ENCODE measurements at places on chromosomes 12 and 14.

- DNase-seq, result peak; percentile 78
Observed at GRCh38 chr12:89880690-89881350, 172.2 kb upstream of the ATP2B1 start.

- peak; percentile 91 for DNase-seq
Observed at GRCh38 chr12:120301962-120302815, at the start of gene SIRT4. Gene SIRT4, plus strand, starts transcription at chr12:120302321. Its CDS starts 1,241 bp downstream, at chr12:120303562.

DNA sequence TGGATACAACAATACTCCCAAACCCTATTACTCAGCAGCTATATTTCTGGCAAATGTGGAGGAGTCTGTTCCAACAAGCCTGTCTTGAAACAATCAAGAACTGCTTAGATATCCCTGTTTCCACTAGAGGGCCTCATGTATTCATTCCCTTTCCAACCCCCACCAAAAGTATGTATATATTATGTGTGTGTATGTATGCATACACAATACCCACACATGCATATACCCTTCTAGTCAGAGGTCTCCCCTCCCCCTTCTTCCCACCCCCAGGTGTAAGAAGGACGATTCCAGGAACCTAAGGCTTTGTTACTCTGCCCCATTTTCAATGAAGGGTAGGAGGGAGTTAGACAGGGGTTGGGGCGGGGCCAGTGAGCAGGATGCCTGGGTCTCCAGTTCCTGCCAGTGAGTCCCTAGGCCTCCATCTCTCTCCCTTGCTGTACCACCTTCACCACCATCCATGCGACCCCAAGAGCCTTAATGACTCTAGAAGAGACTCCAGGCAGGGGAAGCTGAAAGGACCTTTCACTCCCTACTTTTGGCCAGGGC is at the start of gene DGKA:
DGKA (plus strand) TSS at position 392 of the 546 bp plus-strand sequence. CDS start 5,342 bp downstream, outside the sequence.
- DNase-seq, result peak; percentile 88

DNA sequence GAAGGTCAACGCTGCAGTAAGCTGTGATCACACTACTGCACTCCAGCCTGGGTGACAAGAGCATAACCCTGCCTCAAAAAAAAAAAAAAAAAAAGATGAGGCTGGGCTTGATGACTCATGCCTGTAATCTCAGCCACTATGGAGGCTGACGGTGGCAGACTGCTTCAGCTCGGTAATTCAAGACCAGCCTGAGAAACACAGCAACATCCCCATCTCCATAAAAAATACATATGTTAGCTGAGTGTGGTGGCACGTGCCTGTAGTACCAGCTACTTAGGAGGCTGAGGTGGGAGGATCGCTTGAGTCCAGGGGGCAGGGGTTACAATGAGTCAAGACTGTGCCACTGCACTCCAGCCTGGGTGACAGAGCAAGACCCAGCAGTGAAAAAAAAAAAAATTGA is 50.4 kb downstream of the GXYLT1 start:
- peak; percentile 17 for DNase-seq

DNA sequence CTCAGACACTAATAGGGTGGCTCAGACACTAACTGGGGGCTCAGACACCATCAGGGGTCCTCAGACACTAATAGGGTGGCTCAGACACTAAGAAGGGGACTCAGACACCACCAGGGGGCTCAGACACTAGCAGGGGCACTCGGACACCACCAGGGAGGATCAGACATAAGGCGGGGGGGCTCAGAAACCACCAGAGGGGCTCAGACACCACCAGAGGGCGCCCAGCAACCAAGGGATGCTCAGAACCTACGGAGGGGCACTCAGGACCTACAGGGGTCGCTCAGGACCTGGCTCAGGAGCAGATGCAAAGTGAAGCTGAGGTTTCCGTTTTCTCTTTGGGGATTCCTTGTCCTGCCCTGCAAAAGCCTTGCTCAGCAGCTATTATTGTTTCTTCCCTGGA is 448.5 kb downstream of the TMEM121 start:
- DNase-seq, result peak; percentile 48

DNA sequence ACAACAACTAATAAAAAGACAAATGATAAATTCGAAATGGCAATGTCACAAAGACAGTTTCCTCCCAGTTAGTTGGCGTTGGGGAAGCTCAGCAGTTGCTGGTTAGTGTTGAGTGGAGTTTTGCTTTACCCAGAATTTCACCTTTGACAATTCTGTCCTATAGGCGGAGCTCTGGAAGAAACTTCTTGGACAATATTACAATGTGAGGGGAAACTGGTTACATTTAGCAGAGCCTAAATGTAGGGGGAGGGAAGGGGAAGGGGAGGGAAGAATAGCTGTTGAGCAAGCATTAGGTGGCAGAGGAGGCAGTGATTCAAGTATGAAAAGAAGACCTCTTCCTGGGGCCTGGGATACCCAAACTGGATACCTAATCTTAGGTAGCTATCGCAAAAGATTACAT is 51.4 kb downstream of the BDKRB1 start:
- no peak for DNase-seq

GRCh38 chr14:91366749-91367148 is 50.9 kb downstream of the CCDC88C start:
- no peak for DNase-seq

- no peak for DNase-seq
Observed at GRCh38 chr12:24856541-24856940, 92.4 kb downstream of the BCAT1 start.

GRCh38 chr12:21296348-21296747 is 38.4 kb downstream of the SLCO1A2 start:
- no peak for DNase-seq

GRCh38 chr14:21997300-21997699 is 323.7 kb upstream of the OR4E1 start:
- peak; percentile 55 for DNase-seq

DNA sequence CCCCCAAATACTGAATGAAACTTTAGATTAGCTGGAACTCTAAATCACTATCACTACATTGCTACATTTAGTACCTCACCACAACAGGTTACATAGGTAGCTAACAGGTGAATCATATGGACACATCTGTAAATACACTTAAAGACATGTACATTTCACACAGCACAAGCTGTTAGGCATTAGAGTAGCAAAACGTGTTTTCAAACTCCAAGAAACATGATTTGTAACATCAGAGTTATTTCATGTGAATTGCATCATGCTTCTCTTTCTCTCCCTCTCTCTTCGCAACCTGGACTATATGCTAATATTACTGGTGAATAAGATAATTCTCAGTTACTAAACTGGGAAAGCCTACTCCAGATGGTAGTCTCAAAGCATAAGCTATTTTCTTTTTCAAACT is 4.3 kb downstream of the SEL1L start:
- no peak for DNase-seq

DNA sequence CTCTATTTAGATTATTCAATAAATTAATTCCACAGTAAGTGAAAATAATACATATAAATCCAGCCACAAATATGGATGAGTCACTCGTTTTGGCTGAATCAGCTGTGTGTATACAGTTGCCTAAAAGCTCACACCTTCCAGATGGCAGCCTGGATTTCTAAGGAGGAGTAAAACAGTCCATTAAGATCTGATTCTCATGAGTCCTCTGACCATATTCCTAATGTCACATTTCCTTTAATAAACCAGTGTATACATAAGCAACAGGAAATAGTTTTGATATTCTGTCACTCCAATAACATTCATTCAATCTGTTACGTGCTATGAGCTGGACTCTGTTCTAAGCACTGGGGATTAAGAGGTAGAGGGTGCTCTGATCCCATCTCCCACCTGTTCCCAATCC is 21.8 kb downstream of the MDM1 start:
- DNase-seq, result no peak
